Activated T-helper 1 cell treated with anti-CD3 and anti-CD28 coated beads, Interleukin-12 subunit alpha, Interleukin-12 subunit beta, Interleukin-2, Interleukin-4 antibody, amounts not matched to agents 30 ng/mL and 10 ng/mL and 1 ng/mL, durations not matched to agents 14 hours and 24 hours and 36 hours (primary cell): ENCODE measurements at places on chromosomes 4 and X. TPM values are rescaled to one million over a fixed set of nuclear protein-coding genes. Genes with fewer than 3 reads are reported as not detected.

DNA sequence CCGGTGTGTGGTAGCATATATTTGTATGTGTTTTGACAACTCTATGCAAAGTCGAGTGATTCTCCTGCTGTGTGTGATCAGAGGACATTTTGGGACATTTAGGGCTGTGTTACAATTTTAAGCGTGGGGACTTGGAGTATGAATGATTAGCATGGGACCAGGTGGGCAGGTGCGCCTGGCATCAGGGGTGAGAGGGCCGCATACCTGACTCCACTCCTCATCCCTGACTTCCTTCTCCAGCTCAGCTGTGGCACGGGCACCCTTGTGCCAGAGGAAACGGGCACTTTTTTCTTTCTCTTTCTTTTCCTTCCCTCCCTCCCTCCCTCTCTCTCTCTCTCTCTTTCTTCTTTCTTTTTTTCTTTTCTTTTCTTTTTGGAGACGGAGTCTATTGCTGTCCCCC lies 15.7 kb upstream of the PLCXD1 start:
- DNase-seq: no peak
- no peaks in the 10 kb centered on the region for H3K4me1 ChIP-seq
- no peaks in the 10 kb centered on the region for H3K36me3 ChIP-seq
- no peak overlapping the region for H3K27ac ChIP-seq

Gene FGF13
- not detected in 2 replicates for total RNA-seq

DNA sequence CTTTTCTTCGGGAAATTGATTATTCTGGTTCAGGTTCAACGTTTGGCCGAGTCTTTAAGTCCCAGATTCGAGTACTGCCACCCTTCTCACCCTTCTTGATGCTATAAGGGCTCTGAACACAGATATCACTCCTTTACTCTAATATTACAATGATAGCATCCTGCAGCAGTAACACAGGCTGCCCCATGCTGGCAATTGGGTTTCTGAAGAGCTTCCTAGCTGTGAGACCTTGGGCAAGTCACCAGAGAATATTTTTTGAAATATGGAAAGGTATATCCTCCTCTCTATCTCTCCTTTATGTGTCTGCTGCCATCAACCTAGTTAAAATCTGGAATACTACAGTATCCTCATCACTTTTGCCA lies 297 bp upstream of the MTMR8 start:
- H3K4me3 ChIP-seq: peak overlapping the region; percentile 87
- H3K36me3 ChIP-seq: peaks cover 4% of the 10 kb centered on the region
- peak overlapping the region; percentile 54 for H3K27ac ChIP-seq
- H3K27me3 ChIP-seq: no peaks in the 10 kb centered on the region
- no peak for DNase-seq

DNA sequence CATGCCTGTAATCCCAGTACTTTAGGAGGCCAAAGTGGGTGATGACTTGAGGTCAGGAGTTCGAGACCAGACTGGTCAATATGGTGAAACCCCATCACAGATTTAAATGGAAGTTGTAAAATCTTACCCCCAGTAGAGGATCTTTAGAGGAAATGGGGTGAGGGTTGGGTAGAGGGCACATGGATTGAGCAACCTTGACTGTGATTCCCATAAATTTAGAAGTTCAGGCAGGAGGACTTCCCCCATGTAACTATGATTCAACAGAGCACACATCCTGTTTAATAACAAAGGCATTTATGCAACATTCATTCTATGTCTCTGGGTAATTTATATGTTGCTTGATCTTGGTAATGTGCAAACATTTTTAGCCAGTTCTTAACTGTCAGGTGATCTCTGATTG lies 143.1 kb downstream of the RBM47 start:
- peaks cover 3% of the 10 kb centered on the region for H3K4me1 ChIP-seq
- no peak overlapping the region for H3K27ac ChIP-seq
- H3K36me3 ChIP-seq: peaks cover 1% of the 10 kb centered on the region
- peaks cover 6% of the 10 kb centered on the region for H3K27me3 ChIP-seq
- no peak overlapping the region for H3K4me3 ChIP-seq
- DNase-seq: no peak

Gene FAT1
- 0.03 and 0.15 TPM in 2 replicates for total RNA-seq

GRCh38 chr4:2299794-2300193 lies 37.9 kb upstream of the MXD4 start:
- H3K27me3 ChIP-seq: peaks cover 6% of the 10 kb centered on the region
- H3K36me3 ChIP-seq: peaks cover 6% of the 10 kb centered on the region
- H3K4me1 ChIP-seq: peaks cover 7% of the 10 kb centered on the region
- H3K27ac ChIP-seq: no peak overlapping the region

- H3K36me3 ChIP-seq: no peaks in the 10 kb centered on the region
- no peaks in the 10 kb centered on the region for H3K27me3 ChIP-seq
- no peak for DNase-seq
- H3K27ac ChIP-seq: no peak overlapping the region
- H3K4me1 ChIP-seq: no peaks in the 10 kb centered on the region
Measured at GRCh38 chrX:116246261-116246660, 75.7 kb downstream of the AGTR2 start.

DNA sequence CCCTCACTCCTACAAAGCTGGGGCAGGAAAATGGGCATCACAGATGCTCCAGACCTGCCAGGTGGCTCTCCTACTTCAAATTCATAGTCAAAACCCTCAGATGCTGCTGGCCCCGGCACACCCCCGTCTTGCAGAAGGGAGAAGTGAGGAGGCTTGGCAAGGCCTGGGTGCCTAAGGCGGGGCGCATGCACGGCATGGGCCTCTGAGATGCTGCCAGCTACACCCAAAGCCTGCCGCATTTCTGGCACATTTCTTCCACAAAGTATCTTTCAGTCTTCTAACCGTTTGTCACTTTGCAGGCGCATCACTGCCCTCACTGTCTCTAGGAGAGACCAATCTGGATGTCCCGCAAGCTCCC lies 19.6 kb downstream of the WDR1 start:
- no peaks in the 10 kb centered on the region for H3K27me3 ChIP-seq
- H3K36me3 ChIP-seq: peaks cover 80% of the 10 kb centered on the region
- H3K27ac ChIP-seq: peak overlapping the region; percentile 99
- DNase-seq: no peak

- no peaks in the 10 kb centered on the region for H3K27me3 ChIP-seq
- no peak for DNase-seq
- peaks cover 25% of the 10 kb centered on the region for H3K4me1 ChIP-seq
- no peak overlapping the region for H3K4me3 ChIP-seq
- no peak overlapping the region for H3K27ac ChIP-seq
- H3K36me3 ChIP-seq: peaks cover 25% of the 10 kb centered on the region
Measured at GRCh38 chr4:185305979-185306442, 89.7 kb downstream of the LRP2BP start.

Gene PIM2
- 475 and 478 TPM in 2 replicates for total RNA-seq

DNA sequence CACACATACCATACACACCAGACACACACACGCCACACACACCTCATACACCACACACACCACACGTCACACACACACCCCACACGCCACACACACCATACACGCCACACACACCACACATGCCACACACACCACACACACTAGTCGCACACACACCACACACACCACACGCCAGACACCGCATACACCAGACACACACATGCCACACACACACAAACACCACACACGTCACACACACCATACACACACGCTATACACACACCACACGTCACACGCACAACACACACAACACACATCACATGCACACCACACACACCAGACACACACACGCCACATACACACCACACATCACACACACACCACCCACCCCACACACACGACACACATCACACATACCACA lies 32.0 kb downstream of the FAM53A start:
- no peak overlapping the region for H3K27ac ChIP-seq
- no peak overlapping the region for H3K4me3 ChIP-seq
- DNase-seq: no peak
- no peaks in the 10 kb centered on the region for H3K27me3 ChIP-seq

DNA sequence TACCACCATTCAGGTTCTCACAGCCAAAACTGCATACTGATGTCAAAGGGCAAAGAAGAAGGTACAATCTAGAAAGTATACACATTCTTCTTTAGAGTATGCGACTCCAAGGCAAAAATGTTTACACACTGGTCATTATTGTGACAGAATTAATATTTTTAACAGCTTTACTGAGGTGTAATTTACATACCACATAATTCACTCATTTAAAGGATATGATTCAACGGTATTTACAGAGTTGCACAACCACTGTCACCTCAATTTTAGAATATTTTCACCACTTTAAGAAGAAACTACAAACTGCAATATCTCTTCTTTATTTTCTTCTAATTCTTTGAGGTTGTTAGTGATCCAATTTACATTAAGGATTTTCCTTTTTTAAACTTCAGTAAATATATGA lies 325.4 kb upstream of the SMIM31 start:
- H3K27me3 ChIP-seq: no peaks in the 10 kb centered on the region
- no peaks in the 10 kb centered on the region for H3K36me3 ChIP-seq
- H3K4me1 ChIP-seq: no peaks in the 10 kb centered on the region
- H3K27ac ChIP-seq: no peak overlapping the region

- no peaks in the 10 kb centered on the region for H3K36me3 ChIP-seq
- H3K4me3 ChIP-seq: no peak overlapping the region
- no peak overlapping the region for H3K27ac ChIP-seq
- no peak for DNase-seq
- no peaks in the 10 kb centered on the region for H3K4me1 ChIP-seq
Measured at GRCh38 chrX:110683925-110684324, 111.7 kb downstream of the CHRDL1 start.

DNA sequence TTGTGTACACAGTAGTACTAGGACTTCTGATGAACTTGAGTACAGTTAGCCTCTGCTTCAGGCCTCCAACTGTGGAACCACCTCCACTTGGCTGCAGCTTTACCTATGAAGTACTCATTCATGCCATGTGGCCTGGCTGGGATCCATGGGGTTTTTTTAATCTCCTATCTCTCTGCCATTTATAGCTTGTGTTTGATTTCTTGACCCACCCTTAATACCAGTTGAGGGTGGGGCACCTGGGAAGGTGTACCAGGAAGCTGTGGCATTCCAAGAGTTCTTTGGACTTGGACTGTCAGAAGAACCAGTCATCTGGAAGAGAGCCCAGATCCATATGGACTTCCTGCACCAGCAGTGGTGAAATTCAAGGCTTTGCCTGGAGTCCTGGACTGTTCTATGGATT lies 230.1 kb downstream of the SHROOM3 start:
- no peak overlapping the region for H3K27ac ChIP-seq
- peaks cover under 1% of the 10 kb centered on the region for H3K27me3 ChIP-seq
- peaks cover 7% of the 10 kb centered on the region for H3K4me1 ChIP-seq
- no peaks in the 10 kb centered on the region for H3K36me3 ChIP-seq

- H3K4me3 ChIP-seq: no peak overlapping the region
- H3K27ac ChIP-seq: no peak overlapping the region
- H3K4me1 ChIP-seq: no peaks in the 10 kb centered on the region
- no peak for DNase-seq
- no peaks in the 10 kb centered on the region for H3K27me3 ChIP-seq
Measured at GRCh38 chr4:18388039-18388438, 366.5 kb upstream of the LCORL start.

DNA sequence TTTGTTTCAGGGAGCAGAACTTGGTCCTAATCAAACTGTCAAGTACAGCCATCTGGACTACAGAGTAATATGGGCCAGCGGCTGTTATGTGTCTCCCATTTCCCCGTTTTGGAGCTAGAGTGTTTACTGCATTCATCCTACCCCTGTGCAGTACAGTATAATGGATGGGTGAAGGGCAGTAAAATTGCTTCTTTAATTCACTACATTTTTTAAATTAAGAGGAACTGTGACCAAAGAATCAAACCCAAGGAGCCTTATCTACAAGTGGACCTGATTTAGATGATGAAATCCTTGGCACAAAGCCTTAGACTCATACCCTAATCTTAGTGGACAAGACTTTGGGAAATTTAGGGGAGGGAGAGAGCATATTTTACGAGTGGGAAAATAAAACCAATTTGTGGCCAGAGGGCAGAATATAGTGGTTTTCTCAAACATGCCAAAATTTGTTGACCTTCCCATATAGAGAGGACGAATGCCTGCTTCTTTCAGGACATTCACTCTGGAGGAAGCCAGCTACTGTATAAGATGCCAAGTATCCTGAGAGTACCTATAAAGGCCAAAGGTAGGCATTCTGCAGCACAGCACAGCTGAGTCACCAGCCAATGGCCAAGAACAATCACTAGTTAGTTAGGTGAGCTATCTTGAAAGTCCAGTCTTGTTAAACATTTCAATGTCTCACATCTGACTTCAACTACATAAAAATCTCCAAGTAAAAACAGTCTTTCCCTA lies 253.8 kb upstream of the KCNIP4 start:
- no peak for DNase-seq
- no peaks in the 10 kb centered on the region for H3K4me1 ChIP-seq
- H3K27me3 ChIP-seq: no peaks in the 10 kb centered on the region

- H3K4me1 ChIP-seq: no peaks in the 10 kb centered on the region
Measured at GRCh38 chrX:149704664-149705063, 7.2 kb upstream of the MAGEA11 start.

Gene ETDA
- total RNA-seq: not detected in 2 replicates

DNA sequence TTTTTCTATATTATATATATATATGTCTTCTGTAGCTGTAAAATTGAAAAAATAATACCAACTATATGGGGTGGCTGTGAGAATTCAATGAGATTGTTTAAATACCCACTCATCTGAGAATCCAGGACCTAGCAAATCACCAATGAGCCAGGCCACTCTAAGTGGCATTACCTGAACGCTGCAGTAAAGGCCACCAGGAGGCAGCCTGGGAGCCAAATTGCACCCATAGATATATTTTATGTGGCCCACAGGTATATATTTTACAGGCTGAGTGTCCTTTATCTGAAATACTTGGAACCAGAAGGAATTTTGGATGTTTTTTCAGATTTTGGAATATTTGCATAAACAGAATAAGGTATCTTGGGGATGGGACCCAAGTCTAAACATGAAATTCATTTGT lies 58.2 kb upstream of the C4orf50 start:
- no peak overlapping the region for H3K4me3 ChIP-seq
- no peaks in the 10 kb centered on the region for H3K27me3 ChIP-seq
- H3K27ac ChIP-seq: no peak overlapping the region
- no peaks in the 10 kb centered on the region for H3K4me1 ChIP-seq

Gene PDGFRA
- 0.24 and 0.47 TPM in 2 replicates for total RNA-seq

Gene FRMPD4
- not detected in 2 replicates for total RNA-seq

- H3K36me3 ChIP-seq: no peaks in the 10 kb centered on the region
- H3K27me3 ChIP-seq: peaks cover 2% of the 10 kb centered on the region
- H3K4me1 ChIP-seq: no peaks in the 10 kb centered on the region
- no peak overlapping the region for H3K4me3 ChIP-seq
Measured at GRCh38 chr4:114384629-114385028, 214.0 kb upstream of the UGT8 start.

Gene L1CAM
- total RNA-seq: 1.7 and 3.3 TPM in 2 replicates

Gene GAGE13
- not detected in 2 replicates for total RNA-seq

Gene TRMT10A
- 7.3 TPM in 2 replicates for total RNA-seq

GRCh38 chr4:186079694-186080093 lies 10.7 kb downstream of the TLR3 start:
- H3K4me3 ChIP-seq: no peak overlapping the region
- H3K4me1 ChIP-seq: no peaks in the 10 kb centered on the region
- no peak for DNase-seq
- peaks cover 10% of the 10 kb centered on the region for H3K27me3 ChIP-seq
- H3K36me3 ChIP-seq: no peaks in the 10 kb centered on the region
- H3K27ac ChIP-seq: no peak overlapping the region

Gene COPS4
- 35.8 and 38.8 TPM in 2 replicates for total RNA-seq

- no peaks in the 10 kb centered on the region for H3K27me3 ChIP-seq
- H3K4me1 ChIP-seq: peaks cover 38% of the 10 kb centered on the region
Measured at GRCh38 chr4:153541456-153542096, 75.4 kb downstream of the TMEM131L start.

Gene IRF2
- total RNA-seq: 64.2 and 75.8 TPM in 2 replicates

GRCh38 chrX:70664726-70665125 lies 220.1 kb downstream of the DLG3 start:
- DNase-seq: no peak
- H3K36me3 ChIP-seq: no peaks in the 10 kb centered on the region
- no peak overlapping the region for H3K4me3 ChIP-seq
- no peak overlapping the region for H3K27ac ChIP-seq
- no peaks in the 10 kb centered on the region for H3K4me1 ChIP-seq
- peaks cover 4% of the 10 kb centered on the region for H3K27me3 ChIP-seq
